T-helper 22 cell (primary cell): ENCODE measurements at places on chromosomes 11 and 22.

DNA sequence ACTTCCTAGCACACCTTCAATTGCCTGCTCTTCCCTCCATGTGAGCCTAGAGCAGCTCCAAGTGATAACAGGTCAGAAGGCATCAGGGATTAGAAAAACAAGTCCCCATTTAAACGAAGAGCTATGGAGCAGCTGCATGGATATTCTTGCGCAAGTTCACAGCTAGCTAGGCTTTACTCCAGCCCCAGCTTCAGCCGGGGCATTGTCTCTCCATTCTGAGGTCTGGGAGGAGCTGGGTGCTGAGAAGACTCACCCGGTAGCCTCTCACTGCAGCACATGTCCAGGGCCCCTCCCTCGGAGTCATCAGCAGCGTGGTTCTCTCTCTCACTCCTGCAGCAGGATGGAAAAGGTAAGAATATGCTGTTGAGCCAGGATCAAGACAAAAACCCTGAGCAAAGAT is 26.0 kb downstream of the PTPN5 start:
- DNase-seq = no peak

- DNase-seq = no peak
Observed at GRCh38 chr11:32162351-32162750, 71.5 kb downstream of the RCN1 start.

- no peak for DNase-seq
Observed at GRCh38 chr22:43993072-43993760, 30.9 kb upstream of the PARVB start.

DNA sequence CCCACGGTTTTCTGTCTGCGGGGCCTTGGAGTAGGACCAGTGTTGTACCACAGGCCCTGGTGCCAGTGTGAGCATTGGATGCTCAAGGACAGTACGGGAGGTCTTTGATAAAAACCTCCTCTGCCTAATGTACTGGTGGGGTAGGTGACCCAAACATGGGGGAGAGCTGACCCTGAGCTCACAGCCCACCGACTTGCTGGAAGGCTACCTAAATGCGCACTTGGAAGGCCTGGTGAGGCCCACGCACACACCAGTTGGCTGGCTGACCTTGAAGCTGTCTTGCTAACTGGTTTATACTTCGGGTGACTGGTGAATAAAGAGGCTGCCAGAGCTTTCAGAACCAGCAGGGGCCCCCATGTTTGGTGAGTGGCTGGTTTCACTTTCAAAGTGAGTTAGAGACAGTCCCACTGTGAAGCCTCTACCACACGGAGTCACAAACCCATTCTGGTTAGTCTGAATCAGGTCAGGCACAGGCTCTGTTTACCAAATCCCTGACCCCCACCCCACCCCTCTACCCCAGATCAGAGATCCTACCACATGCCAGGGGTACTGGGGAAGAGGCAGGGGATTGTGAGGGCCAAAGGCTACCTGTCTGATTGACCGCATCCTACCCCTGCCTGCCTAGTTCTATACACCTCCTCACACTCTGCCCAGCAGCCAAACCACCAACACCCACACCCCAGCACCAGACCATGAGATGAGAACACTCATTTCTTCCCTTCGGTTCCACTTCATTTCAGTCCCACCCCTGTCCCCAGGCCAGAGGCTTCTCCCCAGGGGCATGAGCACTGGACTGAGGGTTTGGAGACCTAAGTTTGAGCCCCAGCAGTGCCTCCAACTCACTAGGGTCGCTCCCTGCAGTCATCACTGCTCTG is 12.7 kb upstream of the IL2RB start:
- DNase-seq = peak; percentile 41

GRCh38 chr22:40485813-40486667 is 115.6 kb downstream of the SGSM3 start:
- no peak for DNase-seq
